ENCODE measurements at places on chromosomes 13 and 19.

GRCh38 chr13:108897955-108898354 is 268.5 kb downstream of the MYO16 start:
- DNase-seq, result no peak

DNA sequence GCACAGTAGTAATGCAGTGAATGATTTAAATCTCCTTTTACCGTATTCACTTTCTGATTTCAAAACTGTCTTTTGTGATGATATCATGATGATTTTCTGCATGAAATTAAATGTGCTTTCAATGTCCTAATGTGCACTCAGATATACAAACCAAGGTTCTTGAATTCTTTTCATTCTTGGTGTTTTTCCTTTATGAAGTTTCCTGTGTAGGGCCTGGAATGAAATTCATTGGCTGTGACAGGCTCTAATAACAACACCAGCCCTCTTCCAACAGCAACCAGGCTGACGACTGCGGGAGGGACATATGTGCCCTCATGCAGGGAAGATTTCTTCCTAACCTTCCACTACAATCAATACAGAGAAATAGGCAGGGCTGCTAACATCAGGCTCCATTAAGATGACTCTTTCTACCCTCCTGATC is 1052.0 kb downstream of the DIAPH3 start:
- DNase-seq, result no peak

GRCh38 chr19:45539459-45539858 is 32.2 kb downstream of the VASP start:
- no peak for DNase-seq

DNA sequence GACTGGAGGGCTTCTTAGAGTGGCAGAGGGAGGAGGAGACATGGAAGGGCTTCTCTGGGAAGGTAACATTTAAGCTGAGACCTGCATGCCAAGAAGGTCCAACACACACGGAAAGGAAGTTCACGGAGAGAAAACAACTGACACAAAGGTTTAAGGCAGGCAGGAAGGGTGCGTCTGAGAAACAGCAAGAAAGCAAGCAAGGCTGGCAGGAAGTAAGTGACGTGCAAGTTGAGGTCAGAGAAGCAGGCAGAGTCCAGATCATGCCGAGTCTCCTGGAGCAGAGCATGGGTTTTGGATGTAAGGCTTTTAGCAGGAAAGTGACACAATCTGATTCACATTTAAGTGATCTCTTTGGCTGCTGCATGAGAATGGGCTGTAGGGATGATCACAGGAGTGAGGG is 60.5 kb downstream of the ATP7B start:
- no peak for DNase-seq

DNA sequence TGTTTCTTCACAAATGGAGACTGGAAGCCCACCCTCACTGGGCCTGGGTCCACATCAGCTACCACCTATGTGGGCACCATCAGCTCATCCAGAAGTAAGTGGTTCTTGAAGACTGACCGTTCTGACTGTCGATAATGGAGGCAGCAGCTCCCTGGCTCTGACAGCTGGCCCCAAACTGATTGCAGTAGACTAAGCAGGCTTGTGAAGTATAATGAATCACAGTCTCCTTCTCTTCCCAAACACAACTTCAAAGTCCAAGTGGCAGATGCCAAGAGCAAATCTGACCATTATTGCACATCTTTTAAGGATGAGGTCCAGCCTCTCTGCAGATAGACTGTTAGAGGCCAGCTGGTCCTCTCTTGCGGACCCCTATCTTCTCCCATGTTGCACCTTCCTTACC is 574.4 kb upstream of the KLF12 start:
- no peak for DNase-seq

GRCh38 chr13:29805994-29806979 is 44.1 kb downstream of the UBL3 start:
- no peak for DNase-seq

- no peak for DNase-seq
Measured at GRCh38 chr19:49690656-49691242, at the start of gene CPT1C. Gene CPT1C (plus strand): TSS chr19:49691116. CDS start chr19:49692253, 1,137 bp downstream.

DNA sequence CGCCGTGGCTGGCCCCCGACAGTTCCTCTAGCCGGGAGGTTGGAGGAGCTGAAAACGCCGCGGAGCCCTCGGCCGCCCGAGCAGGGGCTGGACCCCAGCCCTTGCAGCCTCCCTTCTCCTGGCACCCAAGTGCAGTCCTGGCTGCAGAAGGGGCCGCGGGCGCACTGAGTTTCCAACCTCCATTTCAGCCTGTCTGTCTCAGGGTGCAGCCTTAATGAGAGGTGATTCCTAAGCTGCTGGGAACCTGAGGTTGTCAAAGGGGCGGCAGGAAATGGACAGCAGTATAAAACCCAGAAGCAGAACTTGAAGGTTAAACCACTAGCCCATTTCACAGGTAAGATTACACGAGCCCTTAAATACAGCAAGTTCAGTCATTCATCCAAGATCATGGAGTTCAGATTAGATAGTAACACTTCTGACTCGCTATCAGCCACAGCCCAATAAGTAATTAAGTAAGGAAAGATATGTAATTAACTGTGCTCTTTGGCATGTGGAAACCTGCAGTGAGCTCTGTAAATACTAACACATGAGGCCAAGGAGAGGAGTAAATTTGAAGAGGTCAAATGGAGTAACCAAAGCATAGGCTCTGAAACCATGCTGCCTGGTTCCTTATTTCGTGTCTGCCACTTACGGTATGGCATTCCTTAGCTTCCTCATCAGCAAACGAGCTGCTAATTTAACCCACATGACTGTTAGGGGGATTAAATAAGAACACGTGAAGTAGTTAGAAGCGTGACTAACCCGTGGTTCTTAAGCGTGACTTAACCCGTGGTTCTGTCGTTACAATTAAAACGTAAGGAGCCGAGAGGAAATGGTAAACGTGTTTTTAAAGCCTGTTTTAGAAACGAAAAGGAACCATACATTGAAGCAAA is 686 bp downstream of the SETDB2 start:
- peak; percentile 35 for DNase-seq

GRCh38 chr19:8430650-8431049 is 14.1 kb upstream of the HNRNPM start:
- DNase-seq, result no peak

- no peak for DNase-seq
Measured at GRCh38 chr19:55456347-55456746, 5.1 kb downstream of the ISOC2 start.

- no peak for DNase-seq
Measured at GRCh38 chr13:114230575-114230974, 4.1 kb upstream of the CDC16 start.
